ENCODE measurements at places on chromosomes 5 and 9. TPM values are rescaled to one million over a fixed set of nuclear protein-coding genes. Genes with fewer than 3 reads are reported as not detected.

The ABHD17B gene
- total RNA-seq: 39.1 TPM

The SHISAL2B gene
- total RNA-seq: not detected

The GFRA3 gene
- total RNA-seq: not detected

The PGM5 gene
- total RNA-seq: 29.7 TPM

The ALDH1B1 gene
- 42.0 TPM for total RNA-seq

The RNF183 gene
- total RNA-seq: not detected

The GABRG2 gene
- total RNA-seq: not detected

The INSYN2B gene
- total RNA-seq: not detected

The CFAP157 gene
- total RNA-seq: 0.27 TPM

The PCDHA11 gene
- 0.27 TPM for total RNA-seq

The CDC25C gene
- 0.94 TPM for total RNA-seq

The GABRA6 gene
- not detected for total RNA-seq

The TMEM171 gene
- total RNA-seq: 80.7 TPM

The GPX3 gene
- 665 TPM for total RNA-seq

The FIBCD1 gene
- not detected for total RNA-seq

The TOR1A gene
- 28.9 TPM for total RNA-seq

The LCN9 gene
- not detected for total RNA-seq

The CSF2 gene
- not detected for total RNA-seq

The SLC1A3 gene
- 1.8 TPM for total RNA-seq

The SLC34A3 gene
- 4.0 TPM for total RNA-seq

The TMC1 gene
- total RNA-seq: not detected

The SEMA6A gene
- total RNA-seq: 121 TPM

The ARID3C gene
- 0.53 TPM for total RNA-seq

The ADRA1B gene
- total RNA-seq: 1.7 TPM

The FST gene
- 47.0 TPM for total RNA-seq

The CATSPER3 gene
- 1.1 TPM for total RNA-seq

The MCCC2 gene
- total RNA-seq: 50.3 TPM
